ENCODE measurements at places on chromosomes 13 and 19.
A peak's percentile ranks its signal among the peaks of the same experiment; 100 is the strongest.

DNA sequence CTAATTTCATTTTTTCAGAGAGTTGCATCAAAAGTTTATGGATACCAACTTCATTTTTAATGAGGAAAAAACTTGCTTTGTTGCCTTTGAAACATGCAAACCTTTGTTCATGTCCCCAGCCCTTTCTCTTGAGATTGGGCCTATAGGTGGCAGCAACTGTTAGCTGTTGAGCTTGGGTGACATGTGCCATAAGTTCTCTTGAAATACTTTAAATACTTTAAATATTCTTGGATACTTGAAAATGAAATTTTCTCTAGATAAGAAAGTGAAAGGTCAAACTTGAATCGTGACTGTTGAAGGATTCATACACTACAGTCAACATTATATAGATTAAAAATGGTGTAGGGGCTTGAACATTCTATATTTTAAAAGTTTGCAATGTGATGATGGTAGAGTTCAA, 294.9 kb downstream of the NDFIP2 start:
- DNase-seq, result no peak

- no peak for DNase-seq
Observed at GRCh38 chr19:15250640-15250993, 18.4 kb upstream of the EPHX3 start.

GRCh38 chr19:16882146-16882545, 6.7 kb upstream of the F2RL3 start:
- DNase-seq, result no peak

- DNase-seq, result no peak
Observed at GRCh38 chr13:30998136-30999088, 66.0 kb downstream of the TEX26 start.

DNA sequence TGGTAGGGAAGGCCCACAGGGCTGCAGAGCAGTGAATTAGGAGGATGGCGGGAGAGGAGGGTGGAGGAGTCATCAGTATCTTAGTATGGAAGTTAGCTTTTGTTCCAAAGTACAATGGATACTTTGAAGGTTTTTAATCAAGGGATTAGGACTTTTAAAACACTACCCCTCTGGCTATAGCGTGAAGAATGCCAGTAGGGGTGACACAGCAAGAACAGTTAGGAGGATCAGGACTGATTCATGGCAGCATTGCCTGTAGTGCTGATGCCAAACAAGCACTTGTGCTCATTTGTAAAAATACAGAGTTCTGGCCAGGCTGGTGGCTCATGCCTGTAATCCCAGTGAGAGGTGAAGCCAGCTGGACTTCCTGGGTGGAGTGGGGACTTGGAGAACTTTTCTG, 46.2 kb downstream of the SKA3 start:
- DNase-seq, result no peak

DNA sequence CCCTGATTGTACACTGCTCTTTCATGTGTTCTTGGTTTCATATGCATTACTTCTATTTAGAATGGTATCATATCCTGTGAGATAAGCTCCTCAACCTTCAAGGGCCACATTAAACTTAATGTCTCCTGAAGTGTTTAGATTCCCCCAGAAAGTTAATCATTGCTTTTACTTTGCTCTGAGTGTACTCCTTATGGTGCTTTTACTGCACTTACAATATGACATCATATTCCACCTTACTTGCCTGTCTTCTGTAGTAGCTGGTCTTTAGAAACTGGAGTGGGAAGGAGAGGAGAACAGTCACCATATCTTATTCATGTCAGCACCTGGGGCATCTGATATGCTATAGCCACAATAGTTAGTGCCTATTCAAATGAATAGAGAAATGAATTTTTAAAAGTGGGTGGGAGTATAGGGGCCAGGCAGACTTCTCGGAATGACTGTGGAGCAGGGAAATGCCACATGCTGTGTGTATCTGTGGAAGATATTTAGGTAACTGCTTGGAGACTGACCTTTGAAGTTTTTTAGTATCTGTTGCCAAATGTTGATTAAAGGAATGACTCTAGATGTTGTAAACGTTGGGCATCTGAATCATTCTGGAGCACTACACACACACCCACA, 40.2 kb downstream of the SLAIN1 start:
- no peak for DNase-seq

DNA sequence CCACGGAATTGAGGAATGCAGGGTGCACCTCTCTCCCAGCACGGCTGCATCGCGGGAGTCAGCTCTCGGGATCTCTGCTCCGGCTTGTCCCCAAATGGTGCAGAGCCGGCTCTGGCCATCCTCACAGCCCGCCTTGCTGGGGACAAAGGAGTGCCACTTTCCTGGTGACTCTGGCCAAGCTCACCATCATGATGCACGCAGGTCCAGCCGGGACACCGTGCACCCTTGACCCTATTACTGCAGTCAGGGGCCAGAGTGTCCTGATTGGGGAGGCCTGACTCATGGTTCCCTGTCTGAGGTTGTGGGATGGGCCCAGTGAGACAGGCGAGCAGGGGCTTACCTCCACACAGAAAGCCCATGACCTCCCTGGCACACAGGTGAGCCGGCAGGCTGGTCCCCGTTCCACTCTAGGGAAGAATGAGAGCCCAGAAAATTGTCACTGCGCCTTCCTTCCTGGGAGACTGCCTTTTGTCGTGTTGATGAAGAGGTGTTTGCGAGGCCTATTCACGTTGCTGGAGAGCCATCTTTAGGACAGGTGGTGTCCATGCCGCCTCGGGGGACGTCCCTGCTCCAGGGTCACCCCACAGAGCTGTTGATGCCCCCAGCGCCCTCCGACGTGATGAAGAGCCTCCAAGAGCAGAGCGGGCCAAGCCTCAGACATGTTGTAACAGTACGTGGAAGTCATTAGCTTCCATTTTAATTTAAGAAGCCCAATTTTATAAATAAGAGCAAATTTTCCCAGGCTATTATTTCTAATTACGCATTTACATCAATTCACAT, 18.5 kb upstream of the VSTM2B start:
- peak; percentile 32 for DNase-seq

- DNase-seq, result no peak
Observed at GRCh38 chr13:93767180-93767916, 540.7 kb downstream of the GPC6 start.

GRCh38 chr19:18769989-18770528, 21.0 kb downstream of the COMP start:
- no peak for DNase-seq
